ENCODE measurements at places on chromosomes 6 and 20.
A peak's percentile ranks its signal among the peaks of the same experiment; 100 is the strongest.

DNA sequence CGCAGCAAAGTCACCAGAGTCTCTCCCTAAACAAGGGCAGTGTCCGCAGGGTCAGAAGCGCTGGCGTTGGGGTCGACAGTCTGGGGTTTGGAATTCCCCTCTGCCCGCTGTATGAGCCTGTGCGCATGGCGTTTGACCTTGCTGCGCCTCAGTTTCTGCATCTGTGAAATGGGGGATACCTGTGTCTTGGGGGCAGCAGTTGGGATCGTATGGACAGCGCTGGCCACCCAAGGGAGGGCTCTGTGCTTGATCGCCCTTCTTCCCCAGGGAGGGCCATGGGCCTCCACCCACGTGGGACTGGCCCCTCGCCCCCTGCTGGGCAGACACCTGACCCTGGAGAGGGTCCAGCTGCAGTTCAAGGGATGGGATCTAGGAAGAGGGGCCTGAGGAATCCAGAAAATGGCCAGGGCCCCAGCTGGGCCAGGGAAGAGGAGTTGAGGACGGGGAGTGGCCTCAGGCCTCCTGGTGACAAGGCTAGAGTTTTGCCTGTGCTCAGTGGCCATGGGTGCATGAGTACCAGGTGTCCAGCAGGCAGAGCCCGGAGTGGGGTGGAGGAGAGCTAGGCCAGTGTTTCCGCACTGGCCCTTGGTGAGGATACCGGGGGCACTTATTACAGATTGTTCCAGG is 26.4 kb upstream of the PHACTR3 start:
- DNase-seq: no peak

- no peak for DNase-seq
Observed at GRCh38 chr6:42829561-42830092, 47.8 kb downstream of the BICRAL start.

- no peak for DNase-seq
Observed at GRCh38 chr20:52484438-52484837, 292.9 kb upstream of the ZFP64 start.

DNA sequence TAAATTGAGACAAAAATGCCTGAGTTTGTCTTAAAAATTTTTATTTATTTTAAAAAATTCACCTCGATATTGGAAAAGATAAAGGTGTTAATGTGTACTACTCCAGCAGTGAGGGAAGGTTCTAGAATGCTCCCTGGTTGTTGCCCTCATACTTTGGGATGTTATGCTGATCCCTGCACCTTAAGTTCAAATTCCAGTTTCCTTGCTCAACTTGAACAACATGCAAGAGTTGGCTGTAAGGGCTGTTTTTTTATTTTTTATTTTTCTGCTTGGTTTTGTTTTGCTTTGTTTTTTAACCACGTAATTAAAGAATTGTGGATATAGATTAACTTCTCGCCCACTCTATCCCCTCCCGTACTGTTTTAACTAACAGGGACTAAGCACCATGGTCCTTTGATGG is 158.7 kb upstream of the CITED2 start:
- no peak for DNase-seq

GRCh38 chr6:136612666-136613389 is 62.6 kb upstream of the MAP7 start:
- no peak for DNase-seq

- no peak for DNase-seq
Observed at GRCh38 chr6:1629316-1629715, 19.6 kb downstream of the FOXC1 start.

GRCh38 chr6:94350833-94351232 is 931.5 kb upstream of the EPHA7 start:
- no peak for DNase-seq

GRCh38 chr6:21946298-21946783 is 350.5 kb downstream of the PRL start:
- no peak for DNase-seq

DNA sequence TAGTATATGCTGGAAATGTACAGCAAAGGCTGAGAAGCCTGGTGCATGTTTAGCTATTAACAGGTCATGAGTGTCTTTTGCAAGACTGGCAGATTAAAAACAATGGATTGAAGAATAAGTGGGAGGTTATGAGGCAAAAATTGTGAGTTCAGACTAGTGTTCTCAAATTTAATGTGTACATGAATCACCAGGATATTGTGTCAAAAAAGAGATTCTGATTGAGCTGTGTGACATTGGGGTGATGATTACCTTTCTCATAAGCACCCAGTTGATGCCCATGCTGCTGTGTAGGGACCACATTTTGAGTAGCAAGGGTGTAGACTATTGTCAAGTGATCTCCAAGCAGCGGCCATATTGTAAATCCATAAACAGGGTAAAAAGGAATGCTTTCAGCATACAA is 44.8 kb downstream of the MAP3K5 start:
- no peak for DNase-seq

- DNase-seq: no peak
Observed at GRCh38 chr6:97732045-97732444, 449.0 kb upstream of the MMS22L start.

DNA sequence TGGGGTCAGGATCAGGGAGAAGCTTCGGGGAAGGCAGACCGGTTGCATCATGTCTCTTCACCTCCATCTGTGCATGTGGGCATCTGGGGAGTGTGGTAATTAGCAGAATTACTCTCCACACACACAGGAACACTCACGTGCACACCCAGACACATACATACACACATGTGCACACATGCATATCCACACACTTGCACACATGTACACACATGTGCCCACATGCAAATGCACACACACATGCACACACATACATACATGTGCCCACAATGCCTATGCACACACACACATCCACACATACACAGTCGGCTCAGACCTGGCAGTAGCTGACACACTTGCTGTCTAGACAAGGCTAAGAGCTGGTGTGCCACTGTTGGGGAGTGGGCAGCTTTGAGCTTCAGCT is 212.3 kb upstream of the PMEPA1 start:
- no peak for DNase-seq

DNA sequence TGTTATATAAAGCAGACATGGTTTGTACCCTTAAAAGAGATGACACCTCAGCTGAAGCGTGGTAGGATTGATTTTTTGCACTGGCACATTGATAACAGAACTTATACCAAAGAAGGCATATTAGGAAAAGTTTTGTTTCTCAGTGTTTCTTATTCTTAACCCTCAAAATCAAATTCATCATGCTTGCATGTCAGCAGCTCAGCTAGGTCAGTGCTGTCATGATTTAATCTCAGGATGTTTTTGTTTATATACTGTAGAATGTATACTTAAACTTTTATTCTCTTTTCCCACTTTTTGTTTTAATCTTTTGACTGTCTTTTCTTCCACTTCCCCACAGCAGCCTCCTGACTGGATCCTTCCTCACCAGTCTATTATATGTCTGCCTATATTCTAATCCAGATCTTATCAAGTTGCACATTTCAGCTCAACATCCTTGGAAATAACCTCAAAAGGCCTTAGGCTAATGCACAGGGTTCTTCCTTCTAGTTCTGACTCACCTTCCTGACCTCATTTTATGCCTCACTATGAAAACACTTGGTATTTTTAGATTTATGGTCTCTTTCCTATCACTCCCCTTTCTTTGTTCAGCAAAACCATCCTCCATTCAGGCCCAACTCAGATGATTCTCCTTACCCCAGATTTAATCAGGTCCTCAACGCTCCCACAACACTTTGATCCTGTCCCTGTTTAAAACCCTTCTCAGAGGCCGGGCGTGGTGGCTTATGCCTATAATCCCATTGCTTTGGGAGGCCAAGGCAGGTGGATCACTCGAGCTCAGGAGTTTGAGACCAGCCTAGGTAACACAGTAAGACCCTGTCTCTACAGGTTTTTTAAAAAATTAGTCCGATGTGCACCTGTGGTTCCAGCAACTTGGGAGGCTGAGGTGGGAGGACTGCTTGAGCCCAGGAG is 7.2 kb downstream of the HEBP2 start:
- DNase-seq: no peak

DNA sequence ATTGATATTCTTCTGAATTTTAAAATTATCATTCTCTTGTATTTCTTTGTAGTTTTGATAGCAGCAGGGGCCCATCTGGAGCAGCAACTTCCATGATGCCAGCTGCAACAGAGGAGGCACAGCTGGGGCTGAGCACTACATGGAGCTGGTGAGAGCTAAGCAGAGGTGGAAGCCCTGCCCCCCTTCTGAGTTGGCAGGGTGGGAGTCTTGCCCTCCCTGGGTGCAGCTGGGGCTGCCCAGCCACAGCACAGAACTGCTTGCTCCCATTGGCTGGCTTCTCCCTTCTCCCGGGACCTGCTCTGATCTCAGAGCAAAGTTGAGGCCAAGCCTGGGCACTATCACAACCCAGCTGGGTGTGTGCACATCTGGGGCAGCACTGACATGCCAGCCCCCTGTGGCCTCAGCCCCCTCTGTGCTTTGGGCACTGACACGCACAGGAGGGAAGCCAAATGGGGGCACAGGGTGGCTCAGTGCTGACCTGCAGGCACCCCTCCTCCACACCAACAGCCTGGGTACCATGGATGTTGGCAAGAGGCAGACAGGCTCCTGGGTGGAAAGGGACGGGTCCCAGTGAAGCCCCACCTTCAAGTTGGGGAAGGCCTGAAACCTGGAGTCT is 69.1 kb upstream of the EYA4 start:
- DNase-seq: no peak

GRCh38 chr6:43303751-43304331 is 4.8 kb downstream of the CRIP3 start:
- no peak for DNase-seq

GRCh38 chr6:151647976-151648639 is 154.3 kb downstream of the CCDC170 start:
- DNase-seq: no peak

DNA sequence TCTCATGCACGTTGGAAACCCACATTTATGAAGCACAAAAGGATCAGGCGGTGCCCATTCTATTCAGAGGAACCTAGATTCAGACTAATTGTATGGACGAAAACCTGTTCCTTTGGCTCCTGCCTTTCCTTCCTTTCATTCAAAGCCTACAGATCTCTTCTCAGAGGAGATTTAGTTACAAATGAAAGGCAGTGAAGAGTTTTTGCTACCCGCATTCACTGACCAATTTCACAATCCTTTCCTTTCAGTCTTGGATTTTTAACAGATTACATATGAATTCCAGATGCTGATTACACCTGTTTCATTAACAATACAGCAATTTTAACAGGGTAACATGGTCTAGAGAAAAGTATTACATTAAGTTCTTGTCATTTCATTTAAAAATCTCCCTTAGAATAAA is 32.0 kb downstream of the TMEM242 start:
- no peak for DNase-seq

DNA sequence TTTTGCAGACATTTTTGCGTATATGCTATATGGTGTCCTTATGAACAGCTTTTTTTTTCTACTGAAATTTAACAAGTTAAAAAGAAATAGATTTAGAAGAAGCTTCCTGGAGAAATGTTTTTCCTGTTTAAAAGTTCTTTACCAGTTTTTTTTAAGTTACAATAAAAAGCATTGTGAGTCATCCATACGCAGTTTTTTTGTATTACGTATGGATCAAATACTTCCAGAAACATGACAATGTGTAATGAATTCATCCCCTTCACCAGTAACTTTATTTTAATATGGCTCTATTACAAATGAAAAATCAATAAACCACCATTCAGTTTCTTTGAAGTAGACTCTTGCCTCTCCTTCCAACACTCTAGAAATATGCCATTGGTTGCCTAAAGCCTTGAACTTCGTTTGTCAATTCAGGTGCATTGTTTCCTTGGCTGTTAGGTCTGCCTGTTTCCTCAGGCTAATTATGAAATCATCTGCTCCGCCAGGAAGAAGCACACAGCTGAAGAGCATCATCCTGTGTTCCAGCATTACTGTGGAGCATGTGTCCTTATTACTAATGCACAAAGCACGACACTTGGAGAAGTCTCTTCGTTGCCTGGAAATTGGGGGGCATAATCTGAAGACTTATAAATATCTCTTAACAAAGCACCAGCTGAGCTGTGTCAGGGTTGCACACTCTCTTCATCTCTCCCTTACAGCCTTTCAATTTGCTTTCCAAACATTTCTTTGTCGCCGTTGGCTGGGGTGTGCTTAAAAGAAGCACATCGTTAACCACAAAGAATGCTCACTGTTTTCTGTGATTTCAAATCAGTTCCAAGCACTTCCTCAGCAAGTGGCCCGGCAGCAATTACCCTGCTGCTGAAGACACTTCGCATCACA is 9.6 kb downstream of the MOXD1 start:
- no peak for DNase-seq

- DNase-seq: peak; percentile 79
Observed at GRCh38 chr6:30615219-30615957, 1.7 kb downstream of the PPP1R10 start.

DNA sequence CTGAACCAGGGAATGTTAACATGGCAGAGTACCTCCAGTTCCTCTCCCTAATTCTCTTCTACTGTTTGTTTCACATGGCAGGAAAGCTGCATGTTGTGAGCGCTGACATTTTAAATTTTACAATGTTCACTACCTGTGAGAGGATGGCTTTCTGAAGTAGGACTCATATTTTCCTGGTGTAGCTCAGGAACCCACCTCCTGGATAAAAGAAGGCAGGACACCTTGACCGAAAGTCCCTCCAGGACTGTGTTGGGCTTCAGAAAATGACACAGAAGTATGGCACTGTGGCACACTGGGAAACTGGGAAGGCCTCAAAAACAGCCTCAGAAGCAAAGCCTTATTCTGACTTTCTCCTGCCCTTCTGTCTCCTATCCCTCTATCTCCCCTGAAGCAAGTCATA is 33.3 kb downstream of the PTPRK start:
- DNase-seq: no peak

DNA sequence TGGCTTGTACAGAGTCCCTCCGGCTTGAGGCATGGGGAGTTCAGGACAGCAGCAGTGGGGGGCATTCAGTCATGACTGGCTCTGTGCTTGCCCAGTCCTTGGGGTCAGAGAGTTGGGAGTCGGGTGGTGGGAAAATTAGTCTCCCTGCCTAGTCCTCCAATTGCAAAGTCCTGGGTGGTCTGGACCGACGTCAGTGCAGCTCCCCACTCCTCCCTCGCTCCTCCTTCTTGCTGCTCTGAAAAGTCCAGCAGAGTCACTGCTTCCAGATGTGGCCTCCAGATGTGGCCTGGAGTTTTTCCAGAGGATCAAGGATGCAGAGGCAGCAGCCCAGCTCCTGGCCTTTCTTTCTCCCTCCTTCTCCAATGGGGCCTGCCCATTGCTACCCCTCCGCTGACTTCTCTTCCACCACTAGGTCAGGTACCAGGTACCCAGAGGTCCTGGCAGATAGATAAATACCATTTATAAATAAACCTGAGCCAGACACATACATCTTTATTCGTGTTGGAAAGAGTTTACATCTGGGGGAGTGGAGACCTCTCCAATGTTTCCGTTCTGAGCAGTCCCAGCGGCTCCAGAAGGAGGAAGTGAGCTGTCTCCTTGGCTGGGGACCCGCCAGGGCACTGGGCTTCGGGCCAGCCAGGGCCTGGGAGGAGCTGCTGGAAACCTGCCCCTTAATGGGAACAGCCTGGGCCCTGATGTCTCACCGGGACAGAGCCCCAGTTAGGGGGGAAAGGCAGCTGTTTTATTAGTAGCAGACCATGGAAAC is 49.0 kb upstream of the RNF24 start:
- DNase-seq: peak; percentile 33

- no peak for DNase-seq
Observed at GRCh38 chr20:36644706-36645095, 1.3 kb downstream of the SLA2 start.
